ENCODE measurements at places on chromosomes 3 and 15. TPM values are rescaled to one million over a fixed set of nuclear protein-coding genes. Genes with fewer than 3 reads are reported as not detected.

Gene FEZF2
- not detected for polyA plus RNA-seq

DNA sequence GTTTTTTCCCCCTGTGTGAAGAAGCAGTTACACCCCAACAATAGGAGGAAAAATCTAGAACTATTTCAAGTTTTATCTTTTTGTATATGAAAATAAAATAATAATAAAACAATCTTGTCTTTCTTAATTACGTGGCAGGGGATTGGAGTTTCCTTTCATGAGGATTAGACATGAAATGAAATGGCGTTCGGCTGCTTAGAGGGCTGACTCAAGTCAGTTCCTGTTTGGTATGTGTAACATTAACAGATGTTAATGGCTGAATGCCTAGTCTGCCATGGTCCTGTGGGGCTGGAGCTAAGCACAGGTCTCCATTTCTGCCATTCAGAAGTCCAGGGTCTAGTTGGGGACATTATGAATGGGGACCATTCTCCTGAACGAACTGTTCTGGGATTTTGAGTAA, 3.1 kb upstream of the EXOG start:
- no peak for DNase-seq

Gene SLC7A14
- polyA plus RNA-seq, result not detected

DNA sequence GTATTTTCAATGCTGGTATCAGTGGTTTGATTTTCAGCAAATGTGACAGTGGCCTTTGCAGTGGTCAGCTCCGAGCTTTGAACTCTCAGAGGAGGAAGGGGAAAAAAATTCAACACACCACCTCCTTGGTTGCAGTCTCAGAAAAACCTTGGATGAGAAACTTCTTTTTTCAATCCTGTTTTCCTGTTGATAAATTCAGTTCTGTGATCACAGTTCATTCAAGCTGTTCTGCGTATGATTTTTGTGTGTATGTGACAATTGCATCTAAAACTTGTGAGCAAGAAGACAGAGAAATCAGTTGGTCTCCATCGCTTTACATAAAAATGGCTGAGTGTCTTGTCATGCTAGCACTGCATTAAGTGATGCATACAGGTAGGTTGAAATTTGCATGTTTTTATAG, 19.2 kb downstream of the ZBTB38 start:
- no peak for DNase-seq

Data from aorta (tissue), 5 donors.